ENCODE measurements at places on chromosomes 2 and 18.

DNA sequence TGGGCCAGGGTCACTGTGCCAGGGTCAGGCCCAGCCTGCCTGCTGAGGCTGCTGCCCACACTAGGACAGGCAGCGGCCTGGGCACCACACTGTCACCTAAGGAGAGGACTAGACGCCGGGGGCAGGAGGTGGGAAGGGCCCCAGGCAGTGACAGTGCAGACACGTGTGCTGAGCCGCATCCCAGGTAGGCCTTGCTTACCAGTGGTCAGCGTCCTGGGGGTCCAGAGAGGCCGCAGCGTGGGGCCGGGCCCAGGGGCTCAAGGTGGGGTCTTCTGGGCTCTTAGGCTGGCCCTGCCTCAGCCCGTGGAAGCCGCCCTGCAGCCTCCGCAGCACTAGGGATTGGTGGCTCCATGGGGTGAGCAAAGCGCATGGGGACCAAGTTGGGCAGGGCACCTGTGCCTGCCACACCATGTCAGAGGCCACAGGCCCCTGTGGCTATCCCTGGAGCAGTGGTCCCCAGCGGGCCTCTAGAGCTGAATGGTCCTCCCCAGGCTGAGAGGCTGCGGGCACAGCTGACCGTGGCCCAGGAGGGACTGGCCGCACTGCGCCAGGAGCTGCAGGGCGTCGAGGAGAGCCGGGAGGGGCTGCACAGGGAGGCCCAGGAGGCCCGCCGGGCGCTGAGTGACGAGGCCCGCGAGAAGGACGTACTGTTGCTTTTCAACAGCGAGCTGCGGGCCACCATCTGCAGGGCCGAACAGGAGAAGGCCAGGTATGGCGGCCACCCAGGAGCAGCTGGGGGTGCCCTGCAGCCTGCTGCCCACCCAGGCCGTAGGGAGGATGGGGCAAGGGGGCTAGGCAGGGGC is 35.2 kb upstream of the SNED1 start:
- no peak for DNase-seq

GRCh38 chr2:20012282-20013125 is at the start of gene MATN3:
Gene MATN3 (minus strand): TSS chr2:20012668. CDS start chr2:20012631, 37 bp downstream.
- DNase-seq, result peak; percentile 25

GRCh38 chr18:21255211-21255610 is 13.2 kb downstream of the GREB1L start:
- no peak for DNase-seq

DNA sequence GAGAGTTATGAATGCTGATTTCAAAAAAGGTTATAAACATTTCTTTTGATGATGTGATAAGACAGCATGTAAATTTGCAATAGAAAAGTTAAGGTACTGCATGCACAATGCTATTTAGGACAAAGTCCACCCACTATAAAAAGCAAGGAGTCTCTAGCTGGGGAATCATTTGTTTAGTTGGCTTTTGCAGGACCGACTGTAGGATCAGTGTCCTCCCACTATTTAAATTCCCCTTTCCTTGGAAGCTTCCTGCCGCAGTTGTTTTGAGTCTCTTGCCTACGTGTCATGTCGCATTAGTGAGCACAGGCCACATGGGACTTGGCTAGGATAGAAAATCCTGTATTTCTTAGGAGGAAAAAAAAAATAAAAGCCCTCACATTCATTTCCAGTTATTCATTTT is 13.1 kb downstream of the QPCT start:
- DNase-seq, result no peak

DNA sequence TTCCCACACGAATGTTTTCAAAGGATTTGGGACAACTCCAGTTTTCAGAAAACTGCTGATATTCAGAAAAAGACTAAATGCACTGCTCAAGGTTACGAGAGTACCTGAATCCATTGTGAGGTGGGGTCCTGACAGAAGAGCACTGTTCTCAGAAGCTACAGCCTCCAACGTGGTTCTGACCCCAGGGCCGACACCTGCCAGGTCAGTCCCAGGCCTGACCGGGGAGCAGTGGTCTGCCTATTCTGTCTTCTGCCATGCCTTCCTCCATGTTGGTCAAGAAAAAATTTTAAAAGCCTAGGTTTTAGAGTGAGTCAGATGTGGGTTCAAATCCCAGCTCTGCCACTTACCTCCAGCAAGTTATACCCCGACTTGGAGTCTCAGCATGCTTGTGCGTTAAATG is 212.3 kb downstream of the BCL11A start:
- no peak for DNase-seq

GRCh38 chr2:74516650-74517049 is 2.4 kb downstream of the TLX2 start:
- no peak for DNase-seq

GRCh38 chr2:40877734-40878288 is 425.9 kb upstream of the SLC8A1 start:
- DNase-seq, result no peak

DNA sequence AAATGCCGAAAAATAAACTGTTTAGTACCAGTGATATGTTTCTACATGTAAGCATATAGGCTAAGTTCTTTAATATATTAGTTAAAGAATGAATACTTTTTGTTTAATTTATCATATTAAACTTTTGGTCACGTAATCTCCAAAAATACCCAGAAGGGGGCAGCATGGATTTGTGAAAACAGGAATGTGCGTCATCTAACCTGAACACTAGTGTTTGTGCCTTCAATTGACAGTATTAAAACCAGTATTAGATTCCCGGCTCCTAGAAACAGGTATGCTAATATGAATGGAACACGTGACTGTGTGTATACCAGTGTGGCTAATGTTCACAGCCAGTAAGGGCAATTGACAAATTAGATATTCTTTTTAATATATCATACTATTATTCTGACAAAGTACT is 51.8 kb downstream of the WDR7 start:
- peak; percentile 2 for DNase-seq

DNA sequence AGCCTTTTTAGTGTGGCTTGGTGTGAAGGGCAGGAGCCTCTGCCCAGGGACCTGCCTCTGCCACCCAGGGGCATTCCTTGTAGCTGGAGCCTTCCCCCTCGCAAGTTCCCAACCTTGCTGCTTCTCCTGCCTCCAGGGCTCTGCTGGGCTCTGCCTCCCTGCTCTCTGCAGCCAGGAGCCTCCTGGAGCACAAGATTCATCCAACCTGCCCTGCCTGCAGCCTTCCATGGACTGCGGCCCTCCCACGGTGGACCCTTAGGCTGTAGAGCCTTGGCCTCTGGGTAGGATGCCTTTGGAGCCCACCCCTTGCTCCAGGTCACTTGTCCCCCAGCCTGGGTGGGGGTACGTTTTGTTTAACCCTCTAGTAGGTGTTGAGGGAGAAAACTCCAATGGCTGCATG is 2.5 kb downstream of the SLC66A3 start:
- no peak for DNase-seq

- DNase-seq, result no peak
These were observed 41.0 kb downstream of the FHOD3 start for GRCh38 chr18:36338403-36338933.

GRCh38 chr2:100460904-100461530 is 9.3 kb upstream of the NMS start:
- DNase-seq, result no peak

GRCh38 chr2:84838434-84839145 is 42.3 kb downstream of the TRABD2A start:
- no peak for DNase-seq

DNA sequence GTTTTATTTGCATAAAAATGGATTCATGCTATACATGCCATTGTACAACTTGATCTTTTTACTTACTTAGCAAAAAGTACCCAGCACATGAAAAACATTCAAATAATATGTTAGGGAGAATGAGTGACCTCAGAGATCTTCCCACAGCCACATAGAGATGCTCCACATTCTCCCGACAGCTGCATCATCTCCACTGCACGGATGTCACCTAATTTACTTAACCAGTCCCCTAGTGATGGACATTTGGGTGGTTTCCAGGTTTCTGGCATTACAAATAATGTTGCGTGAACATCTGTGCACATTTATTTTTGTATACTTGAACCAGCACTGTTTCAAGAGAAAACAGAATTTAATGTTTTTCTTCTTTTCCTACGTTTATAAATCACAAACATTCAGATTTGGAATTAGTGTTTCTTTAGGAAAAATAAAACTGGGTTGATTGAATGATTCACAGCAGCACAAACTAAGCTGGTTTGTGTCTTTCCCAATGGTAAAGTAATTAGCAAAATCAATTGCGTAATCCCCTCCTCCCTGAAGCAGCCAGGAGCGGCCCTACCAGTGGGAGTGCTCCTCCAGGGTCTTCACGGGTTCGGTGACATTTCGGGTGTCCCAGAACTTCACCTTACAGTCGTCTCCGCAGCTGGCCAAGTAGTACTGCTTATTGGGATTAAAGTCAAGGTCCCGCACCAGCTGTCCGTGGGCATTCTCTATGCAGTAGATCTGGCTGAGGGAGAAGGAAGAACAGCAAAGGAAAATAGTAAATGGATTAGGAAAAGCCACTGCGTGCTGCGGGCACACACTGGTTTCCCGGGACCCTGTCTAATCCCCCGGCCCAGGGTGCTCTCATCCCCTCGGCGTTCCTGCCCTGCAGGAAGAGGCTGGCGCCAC is 183.9 kb downstream of the EIPR1 start:
- no peak for DNase-seq

DNA sequence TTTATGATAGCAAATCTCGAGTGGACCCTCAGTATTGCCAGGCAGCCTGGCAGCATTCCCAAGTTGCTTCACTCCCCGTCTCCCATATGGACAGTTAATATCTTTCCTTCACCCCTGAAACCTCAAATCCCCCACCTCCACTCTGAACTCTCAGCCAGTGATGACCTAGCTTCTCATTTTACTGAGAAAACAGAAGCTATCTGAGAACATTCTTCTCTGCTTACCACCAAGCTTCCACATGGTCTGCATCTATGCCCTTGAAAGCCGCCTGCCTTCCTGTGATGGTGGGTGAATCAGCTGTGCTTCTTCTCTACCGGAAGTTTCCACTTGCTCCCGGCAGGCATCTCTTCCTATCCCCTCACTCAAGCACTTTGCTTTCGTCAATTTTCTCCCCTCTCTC is 529.2 kb downstream of the EPHA4 start:
- no peak for DNase-seq

DNA sequence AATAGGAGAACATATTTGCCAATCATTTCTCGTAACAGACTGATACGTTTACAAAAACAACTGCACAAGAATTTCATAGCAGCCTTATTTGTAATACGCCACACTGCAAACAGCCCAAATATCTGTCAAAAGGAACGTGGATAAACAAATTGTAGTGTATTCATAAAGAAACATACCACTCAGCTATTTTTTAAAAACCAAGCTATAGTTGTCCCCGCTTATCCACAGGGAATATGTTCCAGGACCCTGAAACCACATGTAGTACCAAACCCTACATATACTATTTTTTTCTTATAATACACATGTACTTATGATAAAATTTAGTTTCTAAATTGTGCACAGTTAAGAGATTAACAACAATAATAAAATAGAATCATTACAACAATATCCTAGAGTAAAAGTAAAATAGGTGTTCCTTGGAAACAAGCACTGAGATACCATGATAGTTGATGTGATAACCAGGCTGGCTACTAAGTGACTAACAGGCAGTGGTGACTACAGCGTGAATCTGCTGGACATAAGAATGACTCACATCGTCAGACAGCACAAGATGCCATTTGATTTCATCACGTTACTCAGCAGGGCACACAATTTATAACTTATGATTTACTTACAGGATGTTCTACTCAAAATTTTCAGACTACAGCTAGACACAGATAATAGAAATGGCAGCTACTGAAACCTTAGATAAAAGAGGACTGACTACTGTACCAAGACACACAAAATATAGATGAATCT is 367.4 kb downstream of the NCKAP5 start:
- peak; percentile 73 for DNase-seq

DNA sequence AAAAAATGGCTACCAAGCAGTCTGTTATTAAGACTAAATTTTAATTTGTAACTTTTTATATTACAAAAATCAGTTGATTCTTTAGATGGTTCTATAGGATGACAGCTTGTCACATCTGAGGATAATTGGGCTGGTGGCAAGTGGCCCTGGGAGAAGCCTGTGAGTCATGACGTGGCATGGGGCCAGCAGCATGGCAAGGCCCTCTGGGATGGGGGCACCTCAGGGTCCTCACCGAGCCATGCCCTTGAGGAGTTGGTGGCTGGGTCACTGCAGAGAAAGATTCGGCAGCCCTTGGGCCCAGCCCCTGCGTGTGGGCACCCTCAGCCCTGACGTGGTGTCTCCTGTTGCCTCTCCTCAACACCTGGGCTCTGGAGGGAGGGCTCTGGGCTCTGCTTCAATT is 49.7 kb downstream of the STK25 start:
- DNase-seq, result no peak

GRCh38 chr2:240917684-240918257 is 11.6 kb downstream of the CROCC2 start:
- DNase-seq, result no peak

DNA sequence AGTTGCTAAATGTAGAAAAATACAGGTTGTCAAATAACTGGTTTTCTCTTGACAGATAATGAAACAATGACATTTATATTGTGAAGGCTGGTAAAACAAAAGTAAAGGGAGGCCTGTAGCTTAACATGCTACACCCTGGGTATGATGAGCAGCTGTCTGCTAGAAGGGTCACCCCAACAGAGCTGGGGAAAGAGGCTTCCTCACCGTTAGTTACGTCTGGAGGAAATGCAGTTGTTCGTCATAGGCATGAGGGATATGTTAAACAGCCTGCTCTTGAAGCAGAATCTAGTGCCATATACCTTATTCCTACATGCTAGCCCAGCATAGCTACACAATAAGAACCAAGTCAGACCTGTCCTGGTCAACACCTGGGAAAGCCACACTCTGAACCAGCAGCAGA is 49.9 kb downstream of the LPIN2 start:
- no peak for DNase-seq

DNA sequence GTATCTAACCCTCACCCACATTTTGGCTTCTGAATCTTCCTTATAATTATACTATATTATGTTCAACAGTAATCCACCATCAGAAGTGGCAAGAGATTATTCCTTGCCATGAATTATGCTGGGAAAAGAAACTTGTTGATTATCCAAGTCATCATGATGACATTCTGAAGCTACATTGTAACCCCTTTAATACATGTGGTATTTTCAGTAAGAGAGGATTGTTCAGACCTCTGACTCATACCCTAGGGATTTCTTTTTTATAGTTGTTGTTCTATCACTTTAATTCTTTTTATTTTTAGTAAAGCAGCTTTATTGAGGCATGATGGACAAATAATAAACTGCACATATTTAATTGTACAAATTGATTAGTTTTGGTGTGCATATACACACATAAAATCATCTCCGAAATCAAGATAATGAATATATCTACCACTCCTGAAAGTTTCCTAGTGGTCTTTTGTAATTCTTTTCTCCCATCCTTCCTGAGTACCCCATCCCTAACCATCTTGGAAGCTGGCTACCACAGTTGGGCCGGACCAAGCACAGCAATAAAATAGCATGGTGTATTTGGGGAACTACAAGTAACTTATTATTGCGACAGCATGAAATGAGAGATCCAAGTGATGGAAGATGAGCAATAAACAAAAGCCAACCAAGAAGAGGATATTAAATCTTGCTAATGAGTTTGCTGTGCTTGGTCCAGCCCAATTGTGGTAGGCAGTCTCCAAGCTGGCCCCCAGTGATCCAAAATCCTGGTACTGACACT is 159.9 kb downstream of the BARD1 start:
- DNase-seq, result no peak

DNA sequence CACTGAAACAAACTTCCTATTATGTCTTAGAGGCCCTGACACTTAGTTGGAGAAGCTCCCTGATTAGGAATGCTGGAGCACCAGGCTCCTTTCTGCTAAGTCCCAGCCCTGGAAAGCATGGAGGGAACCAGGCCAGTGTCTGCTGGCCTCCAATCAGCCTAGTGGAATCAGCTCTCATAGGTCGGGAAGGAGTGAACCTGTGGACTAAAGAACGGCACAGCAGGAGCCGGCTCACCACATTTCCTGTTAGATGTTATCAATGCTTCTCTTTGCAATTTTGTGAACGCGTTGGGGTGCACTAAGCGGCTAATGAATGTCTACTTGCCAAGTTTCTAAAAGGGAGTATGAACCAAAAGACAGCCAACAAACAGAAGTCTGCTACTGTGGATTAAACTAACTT is 296.6 kb downstream of the NAPG start:
- no peak for DNase-seq
